Activated CD4-positive, alpha-beta T cell treated with anti-CD3 and anti-CD28 coated beads for 36 hours (primary cell): ENCODE measurements at places on chromosomes 2 and 18. TPM values are rescaled to one million over a fixed set of nuclear protein-coding genes. Genes with fewer than 3 reads are reported as not detected.
A peak's percentile ranks its signal among the peaks of the same experiment; 100 is the strongest.

DNA sequence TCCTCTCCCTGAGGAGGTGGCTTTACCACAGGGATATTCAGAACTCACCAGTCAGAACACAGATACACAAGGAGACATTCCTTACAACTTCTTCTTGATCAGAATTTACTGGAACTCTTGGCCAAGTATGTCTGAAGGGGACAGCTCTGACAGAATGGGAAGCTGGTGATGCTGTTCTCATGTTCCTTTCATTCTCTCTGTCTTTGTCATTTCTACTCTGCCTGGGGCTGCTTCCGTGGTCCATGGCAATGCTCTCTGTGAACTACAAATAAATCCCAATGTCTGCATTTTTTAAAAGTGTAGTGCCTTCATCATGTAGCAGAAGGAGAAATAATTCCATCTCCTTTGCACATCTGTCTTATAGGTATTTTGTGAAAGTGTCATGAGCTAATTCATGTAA, 730.3 kb downstream of the CNTNAP5 start:
- no peak for DNase-seq

DNA sequence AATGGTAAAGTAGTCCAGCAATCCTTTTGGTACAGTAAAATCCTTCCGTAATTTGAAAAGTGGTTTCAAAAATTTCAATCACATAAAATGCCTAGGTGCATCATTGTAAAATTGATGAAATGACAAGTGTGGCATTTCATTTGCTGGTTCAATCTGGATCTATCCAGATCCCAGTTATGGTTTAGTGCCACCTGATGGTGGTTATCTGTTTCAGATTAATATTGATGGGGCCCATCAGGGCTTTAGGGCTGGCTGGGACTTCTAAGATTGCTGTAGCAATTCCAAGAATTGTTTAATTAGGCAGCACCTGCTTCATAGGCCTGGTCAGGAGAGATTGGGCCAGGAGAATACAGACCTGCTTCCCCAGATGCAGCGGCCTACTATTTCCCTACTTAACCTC, 55.5 kb upstream of the PIK3C3 start:
- no peak for DNase-seq

GRCh38 chr2:227849906-227850305, 21.5 kb upstream of the DAW1 start:
- no peak for DNase-seq

GRCh38 chr2:35199298-35199697, 1156.3 kb upstream of the CRIM1 start:
- no peak for DNase-seq

GRCh38 chr2:207619764-207620203, 5.4 kb downstream of the METTL21A start:
- DNase-seq: no peak

DNA sequence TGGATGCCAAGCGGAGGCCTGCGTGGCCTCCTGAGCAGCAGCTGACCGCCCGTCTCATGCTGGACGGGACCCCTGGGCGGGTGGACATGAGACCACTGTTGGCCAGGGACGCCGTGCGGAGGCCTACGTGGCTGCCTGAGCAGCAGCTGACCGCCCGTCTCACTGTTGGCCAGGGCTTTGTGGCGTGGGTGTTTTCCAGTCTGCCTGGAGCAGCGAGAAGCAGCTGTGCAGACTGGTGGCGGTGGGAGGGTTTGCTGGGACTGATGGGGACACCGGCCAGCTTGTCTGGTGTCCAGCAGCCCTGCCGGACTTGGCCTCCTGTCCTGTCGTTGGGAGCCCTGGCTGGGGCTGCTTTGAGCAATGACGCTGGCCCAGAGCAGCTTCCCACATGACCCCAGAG, 5.8 kb upstream of the D2HGDH start:
- DNase-seq: no peak

- peak; percentile 57 for DNase-seq
Measured at GRCh38 chr2:100882645-100883613, 63.0 kb downstream of the NPAS2 start.

GRCh38 chr2:111708476-111709180, 175.4 kb downstream of the ANAPC1 start:
- DNase-seq: no peak

GRCh38 chr2:208031608-208032019, 6.3 kb upstream of the PLEKHM3 start:
- no peak for DNase-seq

- no peak for DNase-seq
Measured at GRCh38 chr2:174591740-174592139, 5.9 kb downstream of the WIPF1 start.

The CNGA3 gene
- not detected for total RNA-seq

The UGT1A10 gene
- total RNA-seq: not detected

The UGT1A5 gene
- total RNA-seq: not detected

The ZNF804A gene
- total RNA-seq: not detected

The MIB1 gene
- 33.6 TPM for total RNA-seq

The HOXD12 gene
- total RNA-seq: not detected

The PARD3B gene
- total RNA-seq: not detected

The YWHAQ gene
- 370 TPM for total RNA-seq
